ENCODE measurements at places on chromosomes 2 and 18.
A peak's percentile ranks its signal among the peaks of the same experiment; 100 is the strongest.

DNA sequence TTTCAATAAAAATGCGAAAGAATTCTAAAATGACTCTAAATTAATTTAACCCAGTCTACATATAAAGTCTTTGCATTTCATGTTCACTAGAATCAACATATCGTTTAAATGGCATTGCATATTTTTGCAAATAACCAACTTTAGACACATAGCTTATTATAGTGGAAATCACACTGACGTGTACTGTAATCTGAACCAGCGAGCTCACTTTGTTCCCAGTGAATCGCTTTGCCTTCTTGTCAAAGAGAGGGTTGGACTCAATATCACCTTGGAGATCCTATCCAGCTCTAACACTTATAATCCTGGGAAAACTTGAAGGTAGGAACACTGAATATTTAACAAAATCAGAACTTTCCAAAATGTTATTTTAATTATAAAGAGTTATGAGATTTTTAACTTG, 108.2 kb downstream of the GALNT1 start:
- DNase-seq, result no peak

- DNase-seq, result no peak
Measured at GRCh38 chr2:56464613-56465012, 280.8 kb downstream of the CCDC85A start.

- DNase-seq, result peak; percentile 50
Measured at GRCh38 chr2:122451040-122451439, 695.6 kb downstream of the TSN start.

DNA sequence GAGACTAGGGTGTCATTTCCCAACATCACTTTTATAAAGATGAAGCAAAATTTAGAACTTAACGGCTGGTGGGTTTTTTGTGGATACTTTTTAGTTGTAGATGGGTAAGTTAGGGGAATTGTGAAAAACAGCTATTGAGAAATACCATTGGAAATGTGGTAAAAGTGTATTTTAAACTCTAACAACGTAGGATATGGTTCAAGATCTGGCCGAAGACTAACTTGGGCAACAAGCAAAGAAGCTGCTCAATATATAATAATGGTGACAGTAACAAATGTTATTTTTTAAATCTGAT, 1.6 kb downstream of the DNAH7 start:
- no peak for DNase-seq

GRCh38 chr18:26489881-26490280, 58.5 kb downstream of the KCTD1 start:
- DNase-seq, result no peak

DNA sequence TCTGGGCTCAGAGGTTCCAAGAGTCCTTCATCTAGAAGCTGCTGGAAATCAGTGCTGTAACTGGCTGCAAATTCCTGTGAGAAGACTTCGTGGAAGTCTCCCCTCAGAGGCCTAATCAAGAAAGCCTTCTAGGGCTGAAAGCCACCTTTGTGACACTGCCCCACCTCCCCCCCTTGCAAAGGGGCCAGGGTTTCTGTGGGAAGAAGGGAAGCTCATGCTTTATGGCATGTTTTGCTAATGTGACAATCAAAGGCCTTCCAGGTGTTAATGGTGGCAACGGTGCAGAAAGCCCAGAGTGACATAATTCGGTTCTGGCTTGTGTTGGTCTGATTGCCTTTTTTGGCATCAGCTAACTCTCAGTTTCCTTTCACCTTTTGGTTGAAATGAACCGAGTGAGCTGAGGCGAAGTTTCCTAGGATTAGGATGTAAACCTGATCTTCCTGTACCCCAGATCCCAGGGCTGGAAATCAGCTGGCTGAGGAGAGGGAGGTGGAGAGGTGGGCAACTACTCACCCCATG, 126.9 kb upstream of the TRIB2 start:
- DNase-seq, result no peak

GRCh38 chr2:221153226-221153625, 418.9 kb downstream of the EPHA4 start:
- peak; percentile 49 for DNase-seq

GRCh38 chr2:157428500-157429175, 15.3 kb downstream of the CYTIP start:
- no peak for DNase-seq

DNA sequence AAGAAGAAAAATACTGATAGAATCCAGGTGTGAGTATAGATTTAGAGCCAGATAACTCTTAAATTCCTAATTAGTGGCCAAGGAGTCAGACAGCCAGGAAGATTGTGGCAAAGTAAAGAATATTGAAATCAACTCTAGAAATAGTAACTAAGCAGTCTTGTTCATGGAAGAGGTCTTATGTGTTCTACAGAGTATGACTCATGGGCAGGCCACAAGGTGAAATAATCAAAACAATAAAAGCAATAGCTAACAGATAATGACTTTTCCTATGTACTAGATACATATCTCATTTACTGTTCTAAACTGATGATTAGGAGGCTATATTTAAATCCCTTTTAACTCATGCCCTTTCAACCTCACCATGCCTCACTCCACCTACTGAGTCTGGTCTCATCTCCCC, 227.4 kb upstream of the COL3A1 start:
- DNase-seq, result no peak

GRCh38 chr2:241822264-241822623, 13.3 kb downstream of the NEU4 start:
- DNase-seq, result no peak

DNA sequence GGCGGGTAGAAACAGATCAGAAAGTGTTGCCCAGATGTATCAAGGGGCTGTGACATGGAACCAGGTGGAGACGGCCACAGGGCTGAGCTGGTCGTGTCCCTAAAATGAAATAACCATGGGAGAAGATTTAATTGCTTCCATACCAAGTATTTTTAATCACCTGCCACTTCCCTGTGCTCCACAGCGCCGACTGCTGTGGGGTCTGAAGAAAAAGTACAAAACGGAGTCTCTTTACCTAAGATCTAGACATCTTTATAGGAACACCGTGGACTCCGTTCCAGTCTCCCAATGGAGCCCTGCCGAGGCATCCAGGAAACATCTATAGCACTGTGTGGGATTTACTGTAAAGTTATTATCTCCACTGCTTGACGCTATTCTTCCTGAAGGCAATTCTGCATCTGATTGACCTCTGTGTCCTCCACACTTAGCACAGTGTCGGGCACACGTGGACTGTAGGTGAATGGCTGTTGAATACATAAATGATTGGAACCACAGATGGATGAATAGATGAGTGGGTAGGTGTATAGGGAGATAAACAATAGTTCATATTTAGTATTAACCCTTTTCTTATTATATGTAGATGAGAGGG, 21.6 kb upstream of the GYPC start:
- DNase-seq, result no peak

DNA sequence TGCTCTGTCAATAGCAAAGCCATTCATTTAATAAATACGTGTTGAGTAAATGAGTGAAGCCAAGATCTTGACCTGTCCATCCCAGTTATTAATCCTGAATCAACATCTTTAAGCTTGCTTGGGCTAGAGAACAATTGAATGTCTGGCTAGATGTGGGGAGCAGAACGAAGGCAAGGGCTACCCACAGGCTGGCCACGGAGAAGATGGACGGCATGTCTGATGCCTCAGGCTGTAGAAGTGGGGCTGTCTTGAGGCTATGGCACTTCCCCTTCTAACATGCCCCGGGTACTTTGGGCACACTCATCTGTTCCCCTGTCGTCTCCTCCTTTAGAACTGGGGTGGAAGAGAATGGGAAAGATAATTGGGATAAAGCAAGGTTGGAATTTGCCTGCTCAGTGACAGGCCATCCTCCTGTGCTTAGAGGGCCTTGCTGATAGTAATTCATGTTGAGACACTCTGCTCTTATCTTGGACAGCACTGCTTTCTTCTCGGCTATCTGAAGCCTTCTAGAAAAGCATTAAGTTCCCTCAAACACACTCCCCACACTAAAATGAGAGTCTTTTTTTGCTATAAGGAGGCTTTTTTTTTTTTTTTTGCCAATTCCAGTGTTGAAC, 225.7 kb downstream of the MREG start:
- DNase-seq, result no peak

DNA sequence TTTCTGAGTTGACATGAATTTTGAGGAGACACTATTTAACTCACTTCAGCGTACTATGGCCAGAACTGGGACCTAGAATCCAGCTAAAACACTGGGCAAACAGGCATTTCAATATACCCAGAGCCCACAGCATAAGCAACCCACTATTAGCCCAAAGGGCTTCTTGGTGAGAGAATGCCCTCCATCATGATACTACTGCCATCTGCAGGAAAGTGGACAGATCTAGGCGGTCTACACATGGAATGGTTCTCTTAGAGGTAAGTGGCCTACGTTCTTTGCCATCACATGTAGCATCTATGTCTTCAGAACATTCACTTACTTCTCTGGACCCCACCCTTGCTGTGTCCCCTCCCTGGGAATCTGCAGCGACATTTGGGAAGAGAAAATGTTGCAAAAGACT, 181.3 kb upstream of the LINC00305 start:
- DNase-seq, result peak; percentile 31

GRCh38 chr2:138503087-138503442, 1.5 kb downstream of the SPOPL start:
- no peak for DNase-seq

DNA sequence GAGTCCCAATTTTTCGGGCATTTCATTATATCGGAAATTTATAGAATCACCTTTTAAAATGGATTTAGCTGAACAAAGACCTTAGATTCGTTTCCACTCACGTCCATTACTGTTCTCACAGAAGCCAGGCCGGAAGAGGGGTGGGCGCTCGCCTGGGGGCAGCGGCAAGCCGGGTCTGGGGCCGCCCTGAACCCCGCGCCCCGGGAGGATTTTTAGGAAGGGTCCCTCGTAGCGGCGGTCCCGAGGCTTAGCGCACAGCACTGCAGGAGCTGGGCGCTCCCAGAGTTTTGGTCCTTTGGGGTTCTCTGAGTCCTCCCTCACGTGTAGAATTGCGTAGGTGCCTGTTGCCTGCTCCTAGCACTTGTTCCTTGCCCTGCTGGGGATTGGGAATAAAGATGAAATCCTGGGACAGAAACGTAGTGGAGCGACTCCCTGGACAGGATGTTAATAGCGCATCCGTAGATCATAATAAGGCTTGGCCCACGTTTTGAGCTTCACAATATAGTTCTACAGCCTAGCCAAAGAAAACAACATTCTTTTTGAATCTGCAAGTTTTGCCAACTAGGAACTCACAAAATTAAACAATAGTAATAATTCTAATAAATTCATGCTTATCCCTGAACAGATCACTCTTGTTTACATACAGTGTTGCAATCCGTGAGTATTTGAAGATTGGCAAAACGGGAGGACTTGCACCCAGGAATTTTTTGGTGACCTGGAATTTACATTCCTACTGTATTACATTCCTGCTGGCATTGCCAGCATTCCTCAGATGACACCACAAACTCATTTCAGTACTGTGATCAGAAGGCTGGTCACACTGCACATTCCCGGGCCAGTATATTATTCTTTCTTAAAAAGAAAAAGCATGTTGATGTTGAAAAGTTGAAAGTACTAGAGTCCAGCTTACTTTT, 875 bp downstream of the C18orf63 start:
- DNase-seq, result no peak

- no peak for DNase-seq
Measured at GRCh38 chr2:29705616-29706015, 215.8 kb downstream of the ALK start.

DNA sequence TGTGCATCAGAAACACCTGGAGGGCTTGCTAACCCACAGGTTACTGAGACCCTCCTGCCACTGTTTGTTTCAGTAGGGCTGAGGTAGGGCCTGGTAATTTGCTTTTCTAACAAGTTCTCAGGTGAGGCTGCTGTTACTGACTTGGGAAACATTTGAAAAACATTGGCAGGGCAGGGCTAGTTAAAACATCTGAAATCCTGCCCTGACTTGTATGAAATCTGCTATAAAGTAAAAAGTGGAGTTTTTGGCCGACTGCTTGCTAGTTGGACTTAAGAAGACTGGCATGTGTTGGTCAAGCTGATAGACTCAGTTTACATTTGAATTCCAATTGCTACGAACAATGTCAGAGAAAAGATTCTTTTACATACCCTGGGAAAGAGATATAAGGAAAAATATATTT, 111.6 kb upstream of the DLX2 start:
- DNase-seq, result no peak
